Activated naive CD4-positive, alpha-beta T cell (primary cell): ENCODE measurements at places on chromosomes 1 and 21.

DNA sequence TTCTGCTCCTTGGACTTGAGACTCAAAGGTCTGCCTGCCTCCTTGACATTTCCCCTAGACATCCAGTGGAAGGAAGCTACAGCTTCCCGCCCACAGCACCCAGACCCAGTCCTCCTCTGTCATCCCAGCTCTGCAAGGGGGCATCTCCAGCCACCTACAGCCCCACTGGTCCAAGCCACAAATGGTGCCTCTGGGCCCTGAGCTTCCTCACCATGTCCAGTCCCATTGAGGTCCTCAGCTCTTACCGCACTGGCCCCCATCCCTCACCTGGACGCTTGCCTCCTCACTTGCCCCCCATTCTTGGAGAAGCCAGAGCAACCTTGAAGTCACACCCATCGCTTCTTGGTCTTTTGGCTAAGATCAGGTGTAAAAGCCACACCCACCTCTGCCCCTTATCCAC, 13.2 kb downstream of the PODN start:
- no peak for DNase-seq

- DNase-seq, result no peak
These were observed 50.5 kb downstream of the PDE9A start for GRCh38 chr21:42703965-42704364.

DNA sequence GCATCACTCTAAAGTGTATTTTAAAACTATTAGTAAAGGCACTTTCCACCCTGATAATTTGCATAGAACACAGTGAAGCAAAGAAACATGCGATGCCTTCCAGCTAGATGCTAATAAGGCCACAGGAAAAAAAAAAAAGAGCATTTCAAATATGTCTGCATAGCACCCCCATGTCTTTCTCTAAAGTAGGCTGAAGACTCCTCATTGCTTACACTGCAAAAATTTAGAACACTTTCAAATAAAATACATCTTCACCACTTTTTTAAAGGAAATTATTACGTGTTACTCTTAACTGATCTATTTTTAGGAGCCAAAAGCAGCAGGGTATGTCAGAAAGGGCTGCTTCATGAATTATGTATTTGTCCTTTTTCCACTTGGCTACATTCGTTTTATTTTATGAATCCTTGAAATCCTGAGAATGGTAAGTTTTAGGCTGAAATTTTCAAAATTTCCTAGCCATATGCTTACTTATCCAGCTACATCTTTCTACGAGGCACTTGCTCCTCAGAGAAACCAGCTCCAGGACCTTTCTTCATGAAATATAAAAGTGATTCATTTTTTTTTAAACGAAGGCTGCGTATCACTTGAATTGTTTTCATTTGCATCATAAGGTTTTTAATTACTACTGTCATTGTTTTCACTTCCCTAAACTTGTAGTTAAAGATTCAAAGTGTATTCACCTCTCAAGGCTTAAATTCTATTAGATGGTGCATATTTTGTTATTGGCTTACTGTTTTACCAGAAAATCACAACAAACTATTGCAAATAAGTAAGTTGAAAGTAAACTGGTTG, 513.0 kb downstream of the PTPRC start:
- no peak for DNase-seq

DNA sequence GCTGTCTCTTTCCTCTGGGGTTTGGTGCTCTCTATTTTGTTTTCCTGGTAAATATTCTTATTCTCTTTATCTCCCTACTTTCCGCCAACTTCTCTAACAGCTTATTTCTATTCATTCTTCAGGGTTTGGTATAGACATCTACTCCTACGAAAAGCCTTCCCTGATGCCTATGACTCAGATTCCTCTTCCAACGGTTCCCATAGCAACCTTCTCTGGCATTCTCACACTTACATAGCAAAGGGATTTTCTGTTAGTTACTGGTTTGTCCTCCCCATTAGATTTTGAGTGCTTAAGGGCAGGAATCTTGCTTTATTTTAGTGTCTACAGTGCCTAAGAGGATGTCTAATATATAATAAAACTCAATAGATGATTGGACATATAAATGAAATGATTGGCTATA, 407.6 kb upstream of the DEPDC1 start:
- DNase-seq, result no peak

GRCh38 chr1:13546791-13547190, 33.0 kb upstream of the LRRC38 start:
- no peak for DNase-seq

DNA sequence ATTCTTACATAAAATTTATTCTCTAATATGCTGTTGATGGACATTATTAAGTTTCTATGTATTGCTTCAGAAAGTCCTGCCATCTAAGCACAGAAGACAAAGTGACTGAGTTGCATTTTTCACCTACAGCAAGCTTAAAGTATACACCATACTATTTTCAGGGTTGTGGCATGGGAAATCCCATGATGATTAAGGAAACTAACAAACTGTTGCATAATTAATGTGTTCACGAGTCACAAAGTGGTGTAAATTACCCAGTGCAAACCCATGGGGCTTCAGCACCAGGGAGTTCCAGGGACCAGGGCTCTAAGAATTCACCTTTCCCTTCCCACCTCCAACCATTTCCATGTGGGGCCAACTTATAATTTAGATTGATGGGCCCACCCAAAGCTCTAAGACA, 81.9 kb upstream of the NR5A2 start:
- DNase-seq, result no peak

DNA sequence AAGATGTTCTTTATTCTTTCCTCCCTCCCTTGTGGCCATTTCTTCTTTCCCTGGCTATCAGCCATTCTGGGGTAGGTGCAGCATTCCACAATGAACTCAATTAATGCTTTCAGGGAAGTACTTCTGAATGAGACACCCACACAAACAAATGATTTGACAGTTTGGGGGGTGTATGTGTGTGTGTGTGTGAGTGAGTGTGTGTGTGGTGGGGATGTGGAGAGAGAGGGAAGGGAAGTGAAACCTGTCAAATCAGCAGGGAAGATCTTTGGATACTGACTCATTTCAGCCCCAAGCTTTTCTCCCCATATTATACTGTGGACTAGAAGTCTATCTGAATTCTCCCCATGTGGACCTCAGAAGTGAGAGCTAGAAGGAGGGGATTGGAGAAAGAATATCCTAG, 154.9 kb upstream of the CD34 start:
- no peak for DNase-seq

- no peak for DNase-seq
These were observed 202.1 kb upstream of the ADGRL2 start for GRCh38 chr1:81598623-81599022.

GRCh38 chr21:25240974-25241373, 366.3 kb downstream of the MRPL39 start:
- no peak for DNase-seq

GRCh38 chr1:107935396-107936064, 29.4 kb downstream of the VAV3 start:
- no peak for DNase-seq

DNA sequence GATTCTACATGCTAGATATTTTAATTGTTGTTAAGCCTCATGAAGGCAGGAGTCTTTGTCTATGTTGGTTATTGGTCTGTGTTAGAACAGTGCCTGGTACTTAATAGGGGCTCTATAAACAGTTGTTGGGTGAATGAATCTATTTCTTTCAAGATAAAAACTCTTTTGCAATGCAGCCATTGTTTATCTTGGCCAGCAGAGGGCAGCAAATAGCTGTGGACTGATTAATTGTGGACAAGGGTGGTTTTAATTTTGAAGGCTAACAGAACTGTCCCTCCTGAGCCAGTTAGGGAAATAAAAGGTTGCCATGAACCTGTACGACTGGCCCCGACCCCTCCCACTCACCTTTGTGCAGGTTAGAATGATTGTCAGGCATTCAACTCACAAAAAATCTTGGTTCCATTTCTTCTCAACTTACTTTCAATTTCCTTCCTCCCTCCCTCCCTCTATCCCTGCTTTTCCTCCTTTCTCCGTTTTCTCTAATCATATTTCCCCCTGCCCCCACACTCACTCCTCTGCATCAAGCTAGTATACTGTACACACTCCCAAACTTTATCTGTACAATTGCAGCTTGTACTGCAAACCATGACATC, 66.3 kb upstream of the DIRAS3 start:
- DNase-seq, result no peak

DNA sequence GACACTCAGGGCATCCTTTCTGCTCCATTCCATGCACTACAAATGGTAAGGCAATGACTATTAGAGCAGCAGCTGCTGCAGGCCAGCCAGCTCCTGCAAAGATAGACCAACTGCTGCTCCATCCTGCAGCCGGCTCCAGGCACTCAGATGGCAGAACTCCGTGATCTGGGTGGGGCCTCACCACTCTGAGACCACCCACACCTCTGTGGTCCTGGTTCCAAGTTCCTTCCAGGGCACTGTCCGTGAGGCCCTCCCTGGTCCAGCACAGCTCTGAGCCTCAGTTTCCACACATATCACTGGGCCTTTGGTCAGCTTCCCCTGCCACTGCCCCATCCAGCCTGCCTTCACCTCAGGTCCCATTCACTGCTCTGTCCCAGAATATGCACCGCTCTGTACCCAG, 114.7 kb downstream of the DMRTB1 start:
- no peak for DNase-seq

DNA sequence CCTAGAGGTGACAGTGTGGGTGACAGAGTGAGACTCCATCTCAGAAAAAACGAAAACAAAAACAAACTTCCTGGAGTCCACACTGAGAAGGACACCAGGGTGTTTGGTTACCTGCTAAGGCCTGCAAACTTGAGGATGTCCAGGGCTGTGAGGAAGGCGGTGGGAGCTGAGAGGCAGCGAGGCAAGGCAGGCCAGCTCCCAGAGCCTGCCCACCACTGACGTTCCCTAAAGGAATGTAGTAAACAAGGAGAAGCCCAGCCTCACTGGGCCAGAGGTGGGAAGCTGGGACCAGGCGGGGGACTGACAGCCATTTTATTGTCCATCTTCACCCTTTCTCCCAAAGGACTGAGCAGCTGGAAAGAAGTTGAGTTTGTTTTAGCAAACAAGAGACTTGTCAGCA, 24.1 kb downstream of the SHISA4 start:
- DNase-seq, result no peak

- no peak for DNase-seq
These were observed 17.6 kb downstream of the FCRL4 start for GRCh38 chr1:157580179-157580827.

GRCh38 chr1:210662291-210663050, 333.8 kb downstream of the HHAT start:
- DNase-seq, result no peak

DNA sequence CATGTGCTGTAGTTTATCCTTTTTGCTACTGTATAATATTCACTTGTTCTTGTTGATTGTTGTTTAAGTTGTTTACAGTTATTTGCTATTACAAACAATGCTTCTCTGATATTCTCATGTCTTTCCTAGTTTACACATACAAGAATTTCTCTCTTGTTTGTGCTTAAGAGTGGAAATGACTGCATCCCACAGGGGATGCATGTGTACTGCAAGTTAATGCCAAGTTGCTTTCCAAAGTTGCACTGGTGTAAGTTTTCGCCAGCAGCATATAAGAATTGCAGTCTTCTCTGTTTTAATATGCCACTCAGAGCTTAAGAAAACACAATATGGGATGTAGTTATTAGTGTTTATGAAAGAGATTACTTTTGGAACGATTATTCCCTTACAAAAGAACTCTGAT, 97.7 kb downstream of the NEK7 start:
- DNase-seq, result no peak

DNA sequence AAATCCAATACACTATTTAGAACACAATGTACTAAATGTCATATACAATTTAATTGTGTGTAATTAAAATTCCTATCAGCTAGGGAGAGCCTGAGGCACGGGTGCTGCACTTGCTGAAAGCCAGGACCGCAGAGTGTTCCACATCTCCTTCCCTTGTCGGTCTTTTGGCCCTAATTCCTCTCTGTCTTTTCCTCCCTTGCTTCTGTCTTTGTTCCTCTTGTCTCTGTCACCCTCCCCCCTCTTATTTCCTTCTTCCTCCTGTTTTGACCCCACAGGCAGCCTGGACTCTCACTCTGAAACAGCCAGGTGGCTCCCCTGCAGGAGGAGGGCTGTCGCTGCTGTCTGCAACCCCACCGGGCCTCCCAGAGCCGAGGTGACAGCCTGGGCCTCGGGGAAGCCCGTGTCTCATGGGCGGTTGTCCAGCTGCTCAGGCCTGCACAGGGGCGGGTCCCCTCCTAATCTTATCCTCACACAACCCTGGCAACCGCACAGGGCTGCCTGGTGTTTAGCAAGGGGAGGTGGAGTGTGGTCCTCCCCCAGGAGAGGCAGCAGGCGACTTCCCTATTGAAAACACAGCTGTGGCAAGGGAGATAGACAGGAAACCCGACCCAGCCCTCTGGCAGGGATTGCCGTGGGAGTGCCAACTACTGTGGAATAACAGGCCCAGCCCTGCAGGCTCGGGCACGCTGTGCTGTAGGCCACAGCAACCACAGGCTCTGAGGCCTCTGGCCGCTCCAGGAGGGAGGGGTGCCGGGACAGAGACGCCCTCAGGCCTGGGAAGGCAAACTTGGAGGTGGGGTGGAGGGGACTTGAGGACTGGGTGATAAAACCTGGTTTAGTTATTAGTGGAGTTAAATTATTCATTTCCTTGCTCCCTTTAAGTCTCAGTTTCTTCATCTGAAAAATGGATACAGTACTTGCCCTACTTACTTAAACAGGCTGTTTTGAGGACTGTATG, 68.8 kb upstream of the WDR26 start:
- no peak for DNase-seq

DNA sequence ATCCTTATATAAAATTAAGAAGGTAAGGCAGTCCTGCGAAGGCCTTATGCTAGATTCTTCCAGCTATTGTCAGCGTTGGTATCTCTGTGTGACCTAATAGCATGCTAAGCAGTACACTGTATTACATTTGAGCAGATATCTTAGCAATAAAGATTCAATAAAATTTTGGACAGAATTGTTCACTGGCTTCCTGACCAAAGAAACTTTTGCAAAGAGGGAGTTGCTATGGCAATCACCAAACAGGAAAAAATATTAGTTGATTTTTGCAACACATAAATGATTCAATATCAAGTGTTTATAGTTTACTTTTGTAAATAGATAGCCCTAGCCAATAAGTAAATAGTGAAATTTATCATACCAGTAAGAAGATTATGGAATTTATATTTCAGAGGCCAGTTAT, 31.0 kb upstream of the PLEKHO1 start:
- DNase-seq, result no peak

- DNase-seq, result no peak
These were observed 283.9 kb downstream of the KCNT2 start for GRCh38 chr1:196324345-196324744.

- DNase-seq, result no peak
These were observed 1287.3 kb upstream of the ADGRL4 start for GRCh38 chr1:80293818-80294217.

- no peak for DNase-seq
These were observed 4.9 kb upstream of the AK5 start for GRCh38 chr1:77276941-77277340.

GRCh38 chr1:24683713-24684162, 40.6 kb downstream of the SRRM1 start:
- no peak for DNase-seq

DNA sequence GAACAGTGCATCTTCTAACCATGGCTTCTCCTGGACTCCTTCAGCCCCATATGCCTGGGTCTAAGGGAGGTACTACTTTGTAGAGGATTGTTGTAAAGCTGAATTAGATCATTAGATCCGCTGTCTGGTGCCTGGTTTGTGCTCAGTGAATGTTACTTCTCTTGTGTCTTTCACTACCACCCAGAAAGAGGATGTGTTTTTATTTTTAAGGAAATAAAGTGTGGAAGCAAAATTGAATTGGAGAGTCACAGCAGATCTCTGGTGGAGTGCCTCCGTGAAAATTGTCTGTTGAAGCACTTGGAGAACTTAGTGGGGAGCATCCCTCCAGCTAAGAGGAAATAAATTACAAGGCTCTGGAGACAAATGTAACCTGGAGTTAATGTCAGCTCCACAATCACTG, 101.8 kb upstream of the ARTN start:
- no peak for DNase-seq

GRCh38 chr1:85195703-85196102, 5.1 kb downstream of the SYDE2 start:
- no peak for DNase-seq
